ENCODE measurements at places on chromosomes 1 and 21.

GRCh38 chr1:197915862-197916499, 1.2 kb upstream of the LHX9 start:
- DNase-seq: no peak

DNA sequence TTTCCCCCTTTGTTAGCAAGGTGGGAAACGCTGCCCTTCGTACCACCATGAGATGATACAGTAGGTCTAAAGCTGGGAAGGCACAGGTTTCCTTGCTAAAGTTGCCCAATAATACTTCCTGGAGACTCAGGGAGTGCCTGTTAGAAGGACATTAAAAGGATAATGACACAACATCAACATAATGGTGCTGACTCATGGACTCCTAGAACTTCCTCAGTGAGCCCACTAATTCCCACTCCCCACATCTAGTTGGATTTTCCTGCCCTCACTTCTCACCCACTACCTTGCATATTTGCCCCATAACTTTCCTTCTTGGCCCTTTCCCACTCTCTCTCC, 17.5 kb downstream of the CFAP45 start:
- no peak for DNase-seq

DNA sequence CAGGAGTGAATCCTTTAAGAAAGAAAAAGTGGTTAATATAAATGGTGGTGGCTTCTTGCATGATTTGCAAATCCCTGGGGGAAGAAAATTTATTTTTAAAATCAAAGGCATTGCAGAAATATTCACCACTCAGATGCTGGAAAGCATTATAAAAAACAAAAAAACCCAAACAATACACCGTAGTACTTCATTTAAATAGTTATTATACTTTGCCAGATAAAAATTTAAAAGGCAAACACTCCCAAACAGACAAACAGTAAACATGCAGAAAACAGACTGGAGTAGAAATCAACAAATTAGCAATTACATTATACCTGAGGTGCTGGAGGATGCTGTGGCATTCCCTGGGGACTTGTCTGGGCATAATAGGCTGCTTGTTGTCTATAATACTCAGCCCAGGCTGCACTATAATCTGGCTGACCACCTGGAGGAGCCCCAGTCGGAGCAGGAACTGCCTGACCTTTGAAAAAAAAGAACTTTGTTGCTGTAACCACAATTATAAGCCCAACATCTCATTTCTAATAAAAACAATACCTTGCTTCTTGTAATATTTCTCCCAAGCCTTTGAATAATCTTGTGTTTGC, 29.9 kb downstream of the FUBP1 start:
- DNase-seq: no peak

DNA sequence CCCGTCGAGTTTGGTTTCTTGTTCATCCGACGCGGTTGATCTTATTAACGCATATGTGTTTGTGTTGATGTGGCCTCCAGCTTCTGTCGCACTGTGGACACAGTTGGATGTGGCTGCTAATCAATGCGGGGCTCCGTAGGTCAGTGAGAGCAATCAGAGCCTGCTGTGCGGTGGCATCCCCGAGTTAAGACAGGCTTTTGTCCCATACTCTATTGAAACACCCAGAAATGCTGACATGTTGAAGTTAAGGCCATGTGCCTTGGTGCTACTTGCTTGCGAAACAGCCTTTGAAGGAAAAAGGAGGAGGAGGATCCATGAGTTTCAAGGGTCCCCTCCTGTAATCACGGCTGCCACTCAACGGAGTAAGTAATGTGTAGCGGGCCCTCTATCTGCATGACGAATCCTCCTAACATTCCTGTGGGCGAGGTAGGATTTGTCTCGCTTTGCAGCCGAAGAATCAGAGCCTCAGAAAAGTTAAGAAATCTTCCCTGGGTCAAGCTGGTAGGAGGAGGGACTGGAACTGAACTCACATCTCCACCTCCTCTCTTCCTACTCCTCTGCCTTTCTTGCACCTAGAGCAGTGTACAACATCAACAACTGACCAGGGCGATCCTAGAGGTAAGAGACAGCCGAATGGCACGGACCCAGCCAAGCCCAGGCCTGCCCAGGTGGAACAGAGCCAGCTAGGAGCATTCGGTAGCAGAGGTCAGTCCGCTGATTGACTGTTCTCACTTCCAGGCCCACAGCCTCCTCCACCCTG, 19.5 kb downstream of the PDE9A start:
- no peak for DNase-seq

GRCh38 chr1:230105754-230106625, 39.0 kb downstream of the GALNT2 start:
- no peak for DNase-seq

GRCh38 chr21:26717146-26717739, 128.0 kb downstream of the ADAMTS1 start:
- DNase-seq: no peak

DNA sequence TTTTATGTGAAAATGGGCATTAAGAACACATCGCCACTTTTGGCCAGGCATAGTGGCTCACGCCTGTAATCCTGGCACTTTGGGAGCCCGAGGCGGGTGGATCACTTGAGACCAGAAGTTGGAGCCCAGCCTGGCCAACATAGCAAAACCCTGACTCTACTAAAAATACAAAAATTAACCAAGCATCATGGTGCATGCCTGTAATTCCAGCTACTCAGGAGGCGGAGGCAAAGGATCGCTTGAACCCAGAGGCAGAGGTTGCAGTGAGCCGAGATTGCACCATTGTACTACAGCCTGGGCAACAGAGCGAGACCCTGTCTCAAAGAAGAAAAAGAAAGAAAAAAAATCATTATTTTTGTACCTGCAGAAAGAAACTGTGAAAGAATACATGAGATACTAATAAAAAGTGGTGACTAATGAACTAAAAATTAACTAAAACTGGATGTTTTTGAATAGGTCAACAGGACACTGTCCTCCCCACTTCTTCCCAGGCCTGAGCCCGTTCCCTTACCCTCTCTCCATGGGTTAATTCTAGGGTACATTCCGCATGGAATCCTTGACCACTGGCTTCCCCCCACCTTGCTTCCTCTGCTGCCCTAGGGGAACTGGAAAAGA, 8.3 kb upstream of the TINAGL1 start:
- no peak for DNase-seq

DNA sequence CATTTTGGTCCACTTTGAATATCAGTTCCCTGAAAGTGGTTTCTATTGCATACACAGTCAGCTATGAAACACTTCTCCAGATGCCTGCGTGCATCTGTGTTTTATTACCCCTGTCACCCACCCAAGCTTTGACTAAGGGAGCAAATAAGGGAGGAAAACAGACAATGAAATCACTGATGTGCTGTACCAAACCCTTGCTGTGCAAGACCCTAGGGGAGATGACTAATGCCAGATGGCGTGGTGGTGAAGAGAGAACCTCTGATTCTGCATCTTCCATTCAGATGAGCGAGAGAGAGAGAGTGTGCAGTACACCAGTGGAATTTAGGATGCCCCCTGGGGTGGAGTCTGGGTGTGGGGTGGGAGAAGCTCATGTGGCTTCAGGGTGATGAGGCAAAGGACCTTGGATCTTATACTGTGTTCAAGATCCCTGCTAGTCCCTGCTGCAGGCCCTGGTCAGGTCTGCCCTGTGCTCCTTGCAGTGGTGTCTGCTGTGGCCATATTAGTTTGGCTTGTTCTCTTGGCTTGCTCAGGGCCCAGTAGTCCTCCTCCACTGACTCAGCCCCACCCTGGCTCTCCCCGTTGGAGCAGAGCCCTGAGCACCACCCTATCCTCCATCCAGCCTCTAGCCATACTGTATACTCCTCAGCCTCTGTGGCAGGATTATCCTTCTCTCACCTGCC, 18.5 kb downstream of the CLCA1 start:
- DNase-seq: no peak

DNA sequence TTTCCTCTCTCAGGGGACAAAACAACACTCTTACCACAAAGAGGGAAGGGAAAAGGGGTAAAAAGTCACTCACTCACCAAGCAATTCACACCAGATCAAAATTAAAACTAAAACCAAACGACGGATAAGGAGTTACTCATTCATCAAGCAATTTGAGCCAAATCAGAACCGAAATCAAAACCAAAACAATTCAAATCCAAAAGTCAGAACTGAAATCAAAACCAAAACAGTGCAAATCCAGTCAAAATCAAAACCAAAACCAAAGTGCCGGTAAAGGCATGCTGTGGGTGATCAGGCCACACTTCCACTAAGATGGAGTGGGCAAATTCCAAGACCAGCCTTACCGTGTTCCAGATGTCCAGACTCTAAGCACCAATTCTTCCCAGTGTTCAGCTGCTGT, 717.9 kb downstream of the AMY1C start:
- no peak for DNase-seq

DNA sequence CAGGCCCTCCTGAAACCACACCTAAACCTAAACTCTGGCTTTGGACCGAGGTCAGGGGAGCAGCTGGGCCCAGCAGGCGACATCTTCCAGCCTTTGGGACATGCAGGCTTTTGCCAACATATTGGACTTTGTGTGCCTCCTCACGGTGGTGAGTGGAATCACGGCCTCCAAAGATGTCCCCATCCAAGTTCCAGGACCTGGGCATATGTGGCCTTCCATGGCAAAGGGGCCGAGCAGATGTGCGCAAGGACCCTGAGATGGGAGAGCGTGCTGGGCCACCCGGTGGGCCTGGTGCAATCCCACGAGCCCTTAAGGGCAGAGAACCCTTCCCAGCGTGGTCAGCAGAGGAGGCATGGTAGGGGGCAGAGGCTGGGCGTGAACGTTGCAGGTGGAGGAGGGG, 160.8 kb upstream of the C1orf174 start:
- DNase-seq: no peak

DNA sequence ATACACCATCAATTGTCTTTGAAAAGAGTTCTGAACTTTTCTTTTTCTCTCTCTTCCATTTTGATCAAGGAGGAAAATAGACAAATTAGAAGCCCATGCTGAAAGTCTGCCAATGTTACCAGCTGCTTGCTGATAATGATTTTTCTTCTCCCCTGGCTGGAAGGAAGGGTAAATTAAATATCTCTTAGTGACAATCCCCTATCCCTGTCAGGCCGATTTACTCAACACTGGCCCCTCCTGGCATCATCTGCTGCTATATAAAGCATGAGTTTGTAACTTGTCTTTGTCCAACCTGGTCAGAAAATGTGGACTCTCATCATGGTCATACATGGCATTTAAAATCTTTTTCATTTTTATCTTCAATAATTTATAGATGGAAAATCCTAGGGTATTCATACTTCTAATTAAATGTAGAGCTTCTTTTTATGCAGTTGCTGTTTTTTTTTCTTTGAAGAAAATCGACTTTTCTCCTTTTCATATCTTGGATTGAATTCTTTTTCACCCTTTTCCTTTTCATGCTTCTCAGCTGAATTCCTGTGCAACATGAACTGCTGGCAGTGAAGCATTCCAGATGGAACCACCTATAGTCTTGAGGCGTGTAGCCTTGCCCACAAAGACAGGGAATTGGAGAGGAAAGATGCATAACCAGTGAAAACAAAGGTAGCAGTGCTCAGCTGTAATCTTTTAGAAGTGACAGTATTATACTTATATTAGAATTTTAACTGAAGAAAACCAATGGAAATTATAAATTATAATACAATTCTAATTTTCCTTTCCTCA, 214.7 kb upstream of the PTGFR start:
- DNase-seq: no peak

All from stimulated activated CD4-positive, alpha-beta T cell treated with anti-CD3 and anti-CD28 coated beads, Interleukin-4, amount 100 ng/mL, for 24 hours (primary cell).